ENCODE measurements at places on chromosomes 3 and 15. TPM values are rescaled to one million over a fixed set of nuclear protein-coding genes. Genes with fewer than 3 reads are reported as not detected.

The NAALADL2 gene
- total RNA-seq = 0.13 TPM

The POTEB gene
- not detected for total RNA-seq

The ITGA11 gene
- total RNA-seq = 1.3 TPM

The HDDC3 gene
- total RNA-seq = 40.5 TPM

The ARHGAP31 gene
- 36.2 TPM for total RNA-seq

The TAGLN3 gene
- not detected for total RNA-seq

The SPINK8 gene
- not detected for total RNA-seq

The SNX22 gene
- 0.39 TPM for total RNA-seq

The JMJD7 gene
- 8.9 TPM for total RNA-seq

The LRRIQ4 gene
- total RNA-seq = not detected

The LRTM1 gene
- total RNA-seq = not detected

The SMAD6 gene
- 25.6 TPM for total RNA-seq

The SYNPR gene
- not detected for total RNA-seq

The GPR149 gene
- not detected for total RNA-seq

The MST1R gene
- 1.7 TPM for total RNA-seq

The CCPG1 gene
- total RNA-seq = 31.3 TPM

The IL5RA gene
- not detected for total RNA-seq

The DUOXA2 gene
- total RNA-seq = not detected

The GPR62 gene
- 0.20 TPM for total RNA-seq

The RAB6B gene
- total RNA-seq = 1.1 TPM

The XYLB gene
- total RNA-seq = 1.9 TPM

The C3orf33 gene
- total RNA-seq = 2.0 TPM

The MASP1 gene
- 0.13 TPM for total RNA-seq

The TEX55 gene
- total RNA-seq = not detected

The FGF7 gene
- total RNA-seq = not detected

The FAM81A gene
- total RNA-seq = 0.20 TPM

The SI gene
- total RNA-seq = not detected

The VIPR1 gene
- not detected for total RNA-seq

The ALDH1L1 gene
- total RNA-seq = not detected

The FRMD5 gene
- 0.54 TPM for total RNA-seq

The CHST13 gene
- total RNA-seq = not detected

The NMNAT3 gene
- total RNA-seq = 0.87 TPM

The FSTL1 gene
- total RNA-seq = 244 TPM

The NTRK3 gene
- total RNA-seq = not detected

The OR5K2 gene
- total RNA-seq = not detected

The EFCAB12 gene
- total RNA-seq = not detected

The SLC12A8 gene
- 0.74 TPM for total RNA-seq

The TTC21A gene
- total RNA-seq = 2.2 TPM

The LAMB2 gene
- total RNA-seq = 338 TPM

The GP9 gene
- 0.53 TPM for total RNA-seq

The GPR171 gene
- not detected for total RNA-seq

The CCR3 gene
- total RNA-seq = not detected

The CRABP1 gene
- not detected for total RNA-seq

The UCN2 gene
- total RNA-seq = not detected

The USP50 gene
- total RNA-seq = not detected

The SUSD5 gene
- 4.3 TPM for total RNA-seq

The CHRFAM7A gene
- total RNA-seq = not detected

The WDR49 gene
- not detected for total RNA-seq

The DPPA2 gene
- not detected for total RNA-seq

The OSTN gene
- not detected for total RNA-seq

The ISLR gene
- not detected for total RNA-seq
